ENCODE measurements at places on chromosomes 12 and 14.
A peak's percentile ranks its signal among the peaks of the same experiment; 100 is the strongest.

DNA sequence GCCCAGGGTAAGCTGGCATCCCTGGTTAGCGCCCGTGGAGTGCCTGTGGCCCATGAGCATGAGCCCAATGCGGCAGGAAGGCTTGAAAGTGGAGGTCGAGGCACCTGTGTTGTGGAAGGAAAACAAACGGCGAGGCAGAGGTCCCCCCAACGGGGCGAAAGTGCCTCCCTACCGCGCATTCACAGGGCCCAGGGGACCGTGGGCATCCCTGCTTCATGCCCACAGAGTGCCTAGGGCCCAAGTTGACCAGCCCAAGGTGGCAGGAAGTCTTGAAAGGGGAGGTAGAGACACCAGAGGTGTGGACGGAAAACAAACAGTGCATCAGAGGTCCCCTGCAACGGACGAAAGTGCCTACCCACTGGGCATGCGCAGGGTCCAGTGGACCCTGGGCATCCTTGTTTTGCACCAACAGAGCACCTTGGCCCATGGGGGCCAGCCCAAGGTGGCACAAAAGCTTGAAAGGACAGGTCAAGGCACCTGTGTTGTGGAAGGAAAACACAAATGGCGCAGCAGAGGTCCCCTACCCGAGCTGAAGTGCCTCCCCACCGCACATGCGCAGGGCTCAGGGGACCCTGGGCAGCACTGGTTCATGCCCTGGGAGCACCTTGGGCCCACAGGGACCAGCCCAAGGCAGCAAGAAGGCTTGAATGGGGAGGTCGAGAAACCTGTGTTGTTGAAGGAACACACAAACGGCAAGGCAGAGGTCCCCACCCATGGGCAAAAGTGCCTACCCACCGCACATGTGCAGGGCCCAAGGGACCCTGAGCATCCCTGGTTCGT is 377.5 kb downstream of the ALG10 start:
- no peaks in the 10 kb centered on the region for H3K36me3 ChIP-seq
- no peak for DNase-seq

GRCh38 chr14:50601394-50601793 is 41.4 kb downstream of the ATL1 start:
- peaks cover 48% of the 10 kb centered on the region for H3K4me1 ChIP-seq
- H3K27me3 ChIP-seq, result no peaks in the 10 kb centered on the region
- DNase-seq, result peak; percentile 32
- H3K4me3 ChIP-seq, result no peak overlapping the region
- peak overlapping the region; percentile 98 for H3K27ac ChIP-seq
- H3K36me3 ChIP-seq, result no peaks in the 10 kb centered on the region

DNA sequence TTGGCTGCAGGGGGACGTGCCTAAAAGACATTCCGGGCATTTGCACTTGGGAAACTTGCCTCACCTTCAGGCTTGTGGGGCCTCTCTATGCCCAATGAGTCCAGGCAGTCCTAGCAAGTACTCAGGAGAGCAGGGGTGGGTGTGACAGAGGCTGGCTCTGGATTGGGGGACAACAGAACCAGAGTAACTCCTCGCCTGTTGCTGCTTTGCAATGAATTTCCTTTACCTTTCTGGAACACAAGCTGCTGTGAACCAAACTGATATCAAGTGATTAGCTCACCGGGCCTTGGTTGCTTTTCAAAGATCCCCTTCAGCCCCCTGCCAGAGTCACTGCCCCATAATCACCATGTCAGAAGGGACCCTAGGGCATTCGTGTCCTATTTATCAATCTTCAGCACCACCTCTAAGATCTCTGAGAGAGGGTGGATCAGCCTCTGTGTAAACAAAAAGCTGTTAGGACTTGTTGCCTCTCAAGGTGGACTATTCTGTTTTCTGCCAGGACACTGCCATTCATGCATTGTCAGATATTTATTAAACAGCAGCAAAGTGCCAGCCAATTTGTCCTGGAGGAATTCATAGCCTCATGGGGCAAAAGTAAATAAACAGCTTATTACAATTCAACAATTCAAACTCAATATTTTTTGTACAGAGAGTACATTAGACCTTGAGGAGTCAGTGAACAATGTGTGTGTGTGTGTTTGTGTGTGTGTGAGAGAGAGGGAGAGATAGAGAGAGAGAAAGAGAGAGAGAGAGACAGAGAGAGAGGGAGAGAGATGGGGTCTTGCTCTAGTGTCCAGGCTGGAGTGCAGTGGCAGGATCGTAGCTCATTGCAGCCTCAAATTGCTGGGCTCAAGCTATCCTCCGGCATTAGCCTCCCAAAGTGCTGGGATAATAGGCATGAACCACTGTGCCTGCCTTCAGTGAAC is 11.3 kb downstream of the NFATC4 start:
- H3K27ac ChIP-seq, result no peak overlapping the region
- H3K27me3 ChIP-seq, result peaks cover 8% of the 10 kb centered on the region
- H3K4me1 ChIP-seq, result no peaks in the 10 kb centered on the region
- no peak for DNase-seq
- no peaks in the 10 kb centered on the region for H3K36me3 ChIP-seq

GRCh38 chr14:74563233-74563585 is 48.8 kb downstream of the LTBP2 start:
- peaks cover 7% of the 10 kb centered on the region for H3K36me3 ChIP-seq
- H3K4me3 ChIP-seq, result no peak overlapping the region
- H3K27ac ChIP-seq, result peak overlapping the region; percentile 90
- peaks cover 45% of the 10 kb centered on the region for H3K4me1 ChIP-seq
- no peaks in the 10 kb centered on the region for H3K27me3 ChIP-seq

DNA sequence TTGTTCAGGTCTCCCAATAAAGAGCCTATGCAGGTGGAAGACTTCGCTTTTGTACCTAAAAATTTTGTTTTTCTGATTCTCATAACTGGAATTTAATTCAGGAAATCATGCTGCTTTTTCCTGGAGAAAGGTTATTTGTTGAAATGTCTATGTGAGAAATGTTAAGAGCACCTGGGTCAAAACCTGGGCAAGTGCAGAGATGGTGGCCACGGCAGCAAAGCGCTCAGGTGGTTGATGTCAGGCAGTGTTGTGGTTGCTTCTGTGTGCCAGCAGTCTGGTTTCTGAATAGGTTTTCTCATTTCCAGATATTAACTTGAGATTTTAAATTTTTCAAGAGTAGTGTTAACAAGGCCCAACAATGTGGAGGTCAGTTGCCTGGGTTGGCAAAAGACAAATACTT is 96.2 kb downstream of the ESR2 start:
- DNase-seq, result no peak
- H3K27ac ChIP-seq, result no peak overlapping the region
- H3K36me3 ChIP-seq, result peaks cover 63% of the 10 kb centered on the region
- H3K4me1 ChIP-seq, result no peaks in the 10 kb centered on the region
- no peak overlapping the region for H3K4me3 ChIP-seq
- no peaks in the 10 kb centered on the region for H3K27me3 ChIP-seq

DNA sequence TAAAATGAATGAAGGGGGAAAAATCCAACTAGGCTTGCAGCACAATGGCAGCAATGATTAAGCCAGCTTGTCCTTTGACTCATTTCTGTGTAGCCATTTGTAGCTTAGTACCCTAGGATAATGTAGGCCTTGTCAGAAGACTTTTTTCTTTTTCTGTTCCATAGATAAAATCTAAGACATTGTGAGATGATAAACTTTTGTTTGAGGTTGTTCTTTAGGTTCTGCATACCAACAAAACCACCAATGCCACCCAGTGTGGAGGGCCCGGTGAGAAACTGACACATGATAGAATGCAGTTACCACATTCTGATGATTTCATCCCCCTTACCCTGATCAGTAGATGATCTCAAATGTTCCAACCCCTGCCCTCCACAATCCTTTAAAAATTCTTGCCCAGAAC is 6.6 kb upstream of the KLRD1 start:
- no peak overlapping the region for H3K27ac ChIP-seq
- DNase-seq, result no peak
- no peak overlapping the region for H3K4me3 ChIP-seq
- H3K27me3 ChIP-seq, result no peaks in the 10 kb centered on the region
- H3K4me1 ChIP-seq, result peaks cover 7% of the 10 kb centered on the region

GRCh38 chr12:90729736-90730135 is 225.2 kb downstream of the CCER1 start:
- no peak overlapping the region for H3K27ac ChIP-seq
- no peaks in the 10 kb centered on the region for H3K27me3 ChIP-seq
- H3K36me3 ChIP-seq, result no peaks in the 10 kb centered on the region
- peak; percentile 33 for DNase-seq
- H3K4me1 ChIP-seq, result peaks cover 6% of the 10 kb centered on the region
- H3K4me3 ChIP-seq, result no peak overlapping the region

All from MCF 10A (cell line).